ENCODE measurements at places on chromosomes 1 and 21. TPM values are rescaled to one million over a fixed set of nuclear protein-coding genes. Genes with fewer than 3 reads are reported as not detected.

TMEM52 gene
- total RNA-seq = not detected

TNFRSF1B gene
- total RNA-seq = 59.7 TPM

RGS8 gene
- total RNA-seq = not detected

GRCh38 chr1:215911406-215911968, 344.4 kb downstream of the KCTD3 start:
- DNase-seq = no peak

DNA sequence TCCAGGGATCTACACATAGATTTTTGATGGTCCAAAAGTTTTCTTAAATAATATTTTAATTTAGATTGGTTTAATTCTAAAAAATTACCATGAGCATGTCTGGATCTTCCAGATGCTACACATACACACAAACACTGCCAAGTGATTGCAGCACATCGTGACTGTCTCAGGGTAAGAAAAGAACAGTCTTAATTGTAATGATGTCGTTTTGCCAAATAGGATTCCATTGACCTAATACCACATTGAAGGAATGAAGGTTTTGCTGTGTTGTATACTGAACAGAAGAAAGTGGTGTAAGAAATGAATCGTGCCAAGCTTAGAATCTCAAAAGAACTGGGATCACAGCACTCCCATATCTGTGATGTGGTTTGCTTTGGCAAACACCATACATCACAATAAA, 633.3 kb upstream of the CAMK1G start:
- no peak for DNase-seq

DNA sequence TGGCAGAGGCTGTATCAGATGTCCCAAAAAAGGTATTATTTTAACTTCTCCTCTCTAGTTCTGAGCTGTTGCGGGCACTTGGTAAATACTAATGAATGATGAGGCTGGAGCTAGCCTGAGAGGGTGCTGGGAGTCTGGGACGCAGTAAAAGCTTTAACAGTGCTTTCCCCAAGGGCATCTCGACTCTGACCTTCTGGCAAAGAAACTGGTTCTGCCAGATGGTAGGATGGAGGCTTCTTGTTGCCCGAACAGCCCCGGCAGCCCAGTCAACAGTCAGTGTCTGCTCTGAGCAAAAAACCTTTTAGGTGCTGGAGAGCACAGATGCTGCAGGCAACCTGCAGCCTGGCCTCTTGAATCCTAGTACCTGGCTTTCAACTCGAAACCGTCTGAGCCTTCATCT, 2.5 kb upstream of the PNRC2 start:
- no peak for DNase-seq
